Globus pallidus (tissue), 1 donor: ENCODE measurements at places on chromosomes 2 and 18.

DNA sequence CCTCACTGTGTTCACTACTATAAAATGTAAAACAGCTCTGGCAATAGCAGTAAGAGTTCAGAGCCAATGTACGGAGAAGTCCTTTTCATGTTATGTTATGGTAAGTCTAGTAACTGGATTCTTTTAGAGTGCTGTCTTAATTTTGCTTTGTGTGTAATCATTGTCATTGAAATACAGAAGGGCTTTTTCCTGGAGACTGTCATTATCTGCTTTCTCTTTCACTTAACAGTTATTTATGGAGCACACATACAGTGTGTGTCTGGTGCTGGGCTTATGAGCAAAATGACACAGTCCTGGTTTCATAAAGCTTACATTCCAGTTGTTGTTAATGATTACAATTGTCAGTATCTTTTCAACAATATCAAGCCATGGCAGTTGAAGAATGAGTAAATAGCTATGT, 95.5 kb downstream of the CCDC102B start:
- no peak for DNase-seq

- no peak for DNase-seq
Observed at GRCh38 chr18:76538846-76539245, 43.8 kb upstream of the ZNF516 start.

DNA sequence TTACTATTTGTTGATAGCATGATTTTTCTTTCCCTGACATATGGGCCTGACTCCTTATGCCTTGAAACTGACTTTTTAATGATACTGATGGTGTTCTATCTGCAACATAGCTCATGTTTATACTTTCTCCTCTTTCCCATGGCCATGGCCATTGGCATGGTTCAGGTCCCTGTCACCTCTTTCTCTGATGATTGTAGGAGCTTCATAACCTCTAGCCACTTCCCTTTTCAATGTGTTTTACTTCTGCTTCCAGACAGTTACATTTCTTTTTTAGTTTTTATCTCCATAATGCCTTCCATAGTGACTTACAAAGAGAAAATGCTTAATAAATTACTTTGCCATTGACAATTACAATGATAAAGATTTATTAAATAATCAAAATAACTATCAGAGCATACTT, 177.9 kb upstream of the SETBP1 start:
- DNase-seq, result no peak

GRCh38 chr2:70069049-70069448, 18.2 kb upstream of the PCBP1 start:
- no peak for DNase-seq

GRCh38 chr18:76335859-76336640, 159.0 kb downstream of the ZNF516 start:
- no peak for DNase-seq

DNA sequence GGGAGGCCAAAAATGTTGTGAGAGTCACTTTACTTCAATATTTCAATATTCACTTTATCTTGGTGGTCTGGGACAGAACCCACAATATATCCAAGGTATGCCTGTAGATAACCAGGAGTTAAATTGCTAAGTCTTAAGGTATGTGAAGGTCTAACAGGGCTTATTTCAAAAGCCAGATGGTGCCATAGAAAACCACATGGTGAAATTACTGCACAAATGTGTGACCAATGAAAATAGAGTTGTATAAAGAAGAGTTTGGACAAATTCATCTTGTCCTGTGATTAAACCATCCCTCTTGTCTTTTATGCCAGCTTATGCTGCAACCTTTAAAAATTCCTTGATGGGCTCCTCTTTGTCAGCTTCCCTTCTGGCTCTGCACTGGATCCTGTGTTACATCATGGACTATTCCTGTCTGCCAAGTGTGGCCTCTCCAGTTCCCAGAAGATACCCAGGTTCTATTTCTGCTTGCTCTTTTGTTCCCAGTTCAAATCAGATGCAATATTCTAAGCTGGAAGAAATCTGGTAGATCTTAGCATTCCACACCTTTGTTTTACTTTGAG, 46.8 kb downstream of the ANTXR1 start:
- DNase-seq, result no peak

- DNase-seq, result peak; percentile 35
Observed at GRCh38 chr18:56702946-56703345, 51.8 kb downstream of the WDR7 start.

DNA sequence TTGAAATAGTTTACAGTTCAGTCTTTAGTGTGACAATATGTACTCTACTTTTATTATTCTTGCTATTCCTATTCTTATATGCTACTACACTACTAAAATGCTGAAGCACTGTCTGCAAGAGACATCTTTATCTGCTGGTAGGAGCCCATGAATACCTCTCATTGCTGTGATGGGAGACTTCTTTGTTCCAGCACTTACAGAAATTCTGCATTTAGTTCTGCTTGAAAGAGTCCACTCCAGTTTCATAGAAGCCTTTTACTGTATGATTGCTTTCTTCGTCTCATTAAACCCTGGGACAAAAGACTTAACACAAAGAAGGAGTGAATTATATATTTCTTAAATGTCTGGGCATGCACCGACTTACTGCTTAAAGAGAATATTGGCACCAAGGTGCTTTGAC, 272.7 kb downstream of the CD226 start:
- DNase-seq, result no peak

GRCh38 chr2:160324917-160325316, 124.8 kb upstream of the ITGB6 start:
- DNase-seq, result no peak

DNA sequence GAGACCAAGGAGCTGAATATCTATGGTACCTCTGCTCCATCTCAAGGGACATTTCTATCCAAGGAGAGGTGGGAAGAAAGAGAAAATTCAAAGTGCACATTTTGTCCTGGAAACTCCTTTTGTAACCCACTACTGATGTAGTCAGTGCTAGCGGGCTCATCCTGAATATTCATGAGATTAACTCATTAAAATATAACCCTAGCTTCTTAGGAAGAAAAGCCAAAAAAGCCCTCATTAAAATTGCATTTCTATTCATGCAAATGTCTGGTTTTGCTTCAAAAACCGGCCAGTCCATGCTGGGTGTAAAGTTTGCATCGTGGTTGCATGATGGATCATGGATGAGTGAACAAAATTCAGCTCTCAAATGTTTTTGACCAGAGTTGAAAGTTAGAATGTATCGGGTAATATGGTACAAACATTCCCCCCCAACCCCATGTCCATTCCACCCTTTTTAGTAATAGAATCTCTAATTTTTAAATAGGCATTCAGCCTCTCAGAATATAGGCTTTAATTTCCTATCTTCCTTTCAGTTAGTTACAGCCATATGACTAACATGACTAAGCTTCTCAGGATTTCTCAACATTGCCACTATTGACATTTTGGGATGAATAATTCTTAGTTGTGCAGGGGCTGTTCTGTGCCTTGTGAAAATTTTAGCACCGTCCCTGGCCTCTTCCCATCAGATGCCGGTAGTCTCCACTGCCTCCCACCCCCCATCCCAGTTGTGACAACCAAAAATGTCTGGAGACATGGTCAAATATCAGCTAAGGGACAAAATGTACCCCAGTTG, 104.2 kb upstream of the RND3 start:
- DNase-seq, result no peak

DNA sequence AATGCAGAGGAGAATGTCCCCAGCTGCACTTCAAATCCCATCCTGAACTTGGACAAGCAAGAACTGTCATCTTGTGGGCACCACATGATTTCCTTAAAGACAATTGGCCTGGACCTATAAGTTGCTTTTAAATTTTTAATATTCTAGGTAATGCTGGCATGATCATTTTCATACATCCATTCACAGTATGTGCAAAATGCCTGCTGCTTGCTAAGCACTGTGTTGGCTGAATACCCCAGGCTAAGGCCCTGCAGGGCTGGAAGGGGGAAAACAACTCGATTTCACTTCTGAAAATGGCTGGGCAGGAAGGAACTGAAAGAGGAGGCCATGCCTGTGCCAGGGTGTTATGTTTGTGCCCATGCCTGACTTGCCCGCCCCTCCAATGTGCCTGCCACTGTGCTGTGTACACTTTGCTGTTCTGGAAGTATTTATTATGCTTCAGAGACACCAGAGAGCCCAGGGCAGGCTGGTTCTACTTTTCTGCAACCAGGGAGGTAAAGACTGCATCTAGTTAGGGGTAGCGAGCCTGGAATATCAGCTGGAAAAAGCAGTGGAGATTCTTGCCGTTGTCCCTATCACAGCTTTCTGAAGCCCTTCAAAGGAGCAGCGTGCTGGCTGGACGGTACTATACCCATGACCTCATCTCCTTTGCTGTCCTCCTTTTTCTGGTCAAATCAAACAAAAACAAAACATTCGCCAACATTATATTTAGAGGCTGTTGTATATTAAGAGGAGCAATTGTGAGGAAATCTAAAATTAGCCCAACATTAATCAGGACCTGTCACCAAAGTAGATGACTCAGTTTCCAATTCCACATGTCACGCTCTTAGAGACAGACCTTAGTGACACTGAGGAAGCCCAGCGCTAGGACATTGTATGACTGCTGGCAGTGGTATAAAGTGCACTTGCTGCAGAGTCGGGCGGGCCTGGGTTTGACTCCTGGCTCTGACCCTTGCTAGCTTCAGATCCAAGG, 158.1 kb downstream of the DDX1 start:
- DNase-seq, result no peak

DNA sequence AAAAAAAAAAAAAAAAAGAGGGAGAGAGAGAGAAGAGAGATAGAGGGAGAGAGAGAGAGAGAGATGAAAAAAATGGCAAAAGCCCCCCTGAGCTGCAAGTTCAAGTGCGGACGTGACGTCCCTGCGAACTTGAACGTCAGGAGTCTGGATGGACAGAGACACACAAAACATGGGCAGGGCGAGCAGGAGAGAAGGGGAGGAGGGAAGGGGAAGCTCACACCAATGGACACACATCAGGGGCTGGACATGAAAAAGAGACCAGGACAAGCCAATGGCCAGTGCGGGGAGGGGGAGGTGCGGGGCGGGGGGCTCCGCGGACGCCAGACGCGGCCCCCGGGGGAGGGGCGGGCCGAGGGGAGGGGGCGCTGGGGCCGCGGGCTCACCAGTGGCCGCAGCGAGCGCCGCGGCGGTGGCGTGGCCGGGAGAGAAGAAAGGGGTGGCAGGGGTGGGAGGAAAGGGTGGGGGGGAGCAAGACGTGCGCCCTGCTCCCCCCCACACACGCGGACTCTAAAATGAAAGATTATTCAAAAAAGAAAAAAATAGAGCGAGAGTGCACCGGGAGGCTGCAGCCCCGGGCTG, at the start of gene BCL11A:
BCL11A (minus strand) TSS at position 160 of the 579 bp plus-strand sequence. CDS start 384 bp downstream, outside the sequence.
- DNase-seq, result peak; percentile 46

DNA sequence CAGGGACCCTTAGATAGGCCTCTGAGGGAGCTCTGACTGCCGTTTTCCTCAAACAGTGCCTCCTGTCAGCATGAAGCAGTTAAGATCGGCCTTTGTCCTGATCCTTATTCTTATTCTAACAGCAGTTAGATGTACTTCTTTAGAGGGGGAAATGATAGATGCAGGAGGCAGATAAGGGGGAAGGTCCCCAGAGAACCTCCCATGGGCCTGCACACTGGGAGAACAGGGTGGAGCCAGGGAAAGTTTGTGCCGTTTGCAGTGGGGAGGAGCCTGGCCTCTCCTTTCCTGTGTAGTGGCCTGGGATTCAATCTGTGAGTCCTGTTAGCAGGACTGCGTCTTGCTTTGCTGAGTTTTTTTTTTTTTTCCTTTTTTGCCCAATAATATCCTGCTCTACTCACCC, 7.9 kb upstream of the INPP4A start:
- DNase-seq, result no peak

DNA sequence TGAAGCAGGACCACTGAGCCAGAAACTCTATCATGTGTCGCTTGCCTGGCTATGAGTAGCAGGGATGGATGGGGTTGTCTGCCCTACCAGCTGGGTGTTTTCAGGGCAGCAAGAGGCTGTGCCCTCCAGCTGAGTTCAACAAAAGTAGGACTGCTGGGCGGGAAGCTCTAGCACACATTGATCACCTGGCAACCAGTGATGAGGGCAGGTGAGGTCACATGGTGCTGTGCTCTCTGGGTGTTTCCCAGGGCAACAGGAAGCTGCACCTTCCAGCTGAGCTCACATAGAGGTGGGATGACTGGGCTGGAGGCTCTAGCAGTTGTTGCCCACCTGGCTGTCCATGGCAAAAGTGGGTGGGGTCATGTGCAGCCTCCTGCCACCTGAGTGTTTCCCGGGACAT, 487.3 kb upstream of the VWC2L start:
- no peak for DNase-seq

DNA sequence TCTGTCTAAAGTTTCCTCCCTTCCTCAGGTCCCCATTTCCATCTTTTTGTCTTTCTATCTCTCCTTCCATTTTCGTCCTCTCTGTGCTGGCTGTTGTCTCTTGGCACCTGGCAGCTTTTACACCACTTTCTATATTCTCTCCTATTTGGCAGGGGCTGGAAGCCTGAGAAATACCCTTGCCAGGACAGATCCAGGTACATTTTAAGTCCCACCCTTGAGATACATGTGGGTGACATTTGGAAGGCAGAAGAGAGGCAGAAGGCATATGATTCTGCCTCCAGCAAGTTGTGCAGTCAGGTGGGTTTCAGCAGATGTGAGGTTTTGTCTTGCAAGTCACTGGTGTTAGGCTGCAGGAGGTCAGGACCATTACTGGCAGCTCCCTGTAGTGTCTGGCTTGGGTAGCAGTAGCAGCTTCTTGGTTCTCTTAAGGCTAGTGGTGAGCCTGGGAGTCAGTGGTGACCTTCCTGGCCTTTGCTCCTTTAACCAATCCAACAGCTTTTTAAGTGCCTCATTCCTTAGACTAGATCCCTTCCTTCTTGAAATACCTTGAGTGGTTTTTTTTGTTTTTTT, 90.1 kb downstream of the CAPN13 start:
- no peak for DNase-seq

GRCh38 chr2:113180131-113180946, 6.6 kb downstream of the PSD4 start:
- DNase-seq, result no peak

GRCh38 chr2:170313992-170314348, 136.0 kb downstream of the MYO3B start:
- no peak for DNase-seq

DNA sequence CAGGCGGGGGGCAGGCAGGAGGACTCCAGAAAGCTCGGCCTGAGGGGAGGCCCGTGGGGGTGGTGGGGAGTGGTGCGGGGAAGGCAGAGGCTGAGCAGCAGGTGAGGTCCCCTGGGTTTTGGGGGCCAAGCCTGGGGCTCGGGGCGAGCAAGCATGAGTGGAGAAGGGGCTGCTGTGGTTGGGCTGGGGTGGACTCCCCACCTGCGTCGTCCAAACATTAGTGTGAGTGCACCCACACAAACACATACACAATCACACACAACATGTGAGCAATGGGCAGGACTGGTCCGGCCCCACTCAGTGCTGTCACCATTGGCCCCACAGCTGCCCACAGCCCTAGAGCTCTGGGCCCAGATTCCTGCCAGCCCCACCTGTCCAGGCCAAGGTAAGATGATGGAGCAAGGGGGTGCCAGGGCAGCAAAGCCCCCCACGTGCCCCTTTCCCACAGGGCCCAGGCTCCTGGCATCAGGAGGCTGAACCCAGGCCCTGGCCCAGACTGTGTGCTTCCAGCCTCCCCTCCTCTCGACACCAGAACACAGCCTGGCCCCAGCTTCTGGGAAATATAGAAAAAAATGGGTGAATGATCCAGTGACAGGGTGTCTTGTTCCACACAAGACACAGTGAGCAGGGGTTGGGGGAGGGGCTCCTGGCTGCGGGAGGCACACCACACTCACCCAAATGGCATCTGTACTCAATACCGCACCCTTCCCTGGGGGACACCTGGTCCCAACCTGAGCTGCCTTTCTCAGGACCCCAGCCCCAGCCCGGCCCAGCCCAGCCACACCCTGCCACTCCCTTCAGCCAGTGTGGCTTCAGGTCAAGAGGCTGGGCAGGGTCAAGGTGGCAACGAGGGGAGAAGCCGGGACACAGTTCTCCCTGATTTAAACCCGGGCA, 463 bp upstream of the ALPP start:
- no peak for DNase-seq

- DNase-seq, result no peak
Observed at GRCh38 chr18:55996717-55997116, 408.7 kb upstream of the TCF4 start.

- DNase-seq, result no peak
Observed at GRCh38 chr2:219079417-219079816, 18.7 kb upstream of the IHH start.
